NCI-H1092 (cell line): ENCODE measurements at places on chromosomes 11 and 22.

- no peak for DNase-seq
Observed at GRCh38 chr22:41831383-41831782, 1.5 kb upstream of the SREBF2 start.

- DNase-seq: peak; percentile 57
Observed at GRCh38 chr11:75867778-75868374, 52.9 kb downstream of the UVRAG start.

DNA sequence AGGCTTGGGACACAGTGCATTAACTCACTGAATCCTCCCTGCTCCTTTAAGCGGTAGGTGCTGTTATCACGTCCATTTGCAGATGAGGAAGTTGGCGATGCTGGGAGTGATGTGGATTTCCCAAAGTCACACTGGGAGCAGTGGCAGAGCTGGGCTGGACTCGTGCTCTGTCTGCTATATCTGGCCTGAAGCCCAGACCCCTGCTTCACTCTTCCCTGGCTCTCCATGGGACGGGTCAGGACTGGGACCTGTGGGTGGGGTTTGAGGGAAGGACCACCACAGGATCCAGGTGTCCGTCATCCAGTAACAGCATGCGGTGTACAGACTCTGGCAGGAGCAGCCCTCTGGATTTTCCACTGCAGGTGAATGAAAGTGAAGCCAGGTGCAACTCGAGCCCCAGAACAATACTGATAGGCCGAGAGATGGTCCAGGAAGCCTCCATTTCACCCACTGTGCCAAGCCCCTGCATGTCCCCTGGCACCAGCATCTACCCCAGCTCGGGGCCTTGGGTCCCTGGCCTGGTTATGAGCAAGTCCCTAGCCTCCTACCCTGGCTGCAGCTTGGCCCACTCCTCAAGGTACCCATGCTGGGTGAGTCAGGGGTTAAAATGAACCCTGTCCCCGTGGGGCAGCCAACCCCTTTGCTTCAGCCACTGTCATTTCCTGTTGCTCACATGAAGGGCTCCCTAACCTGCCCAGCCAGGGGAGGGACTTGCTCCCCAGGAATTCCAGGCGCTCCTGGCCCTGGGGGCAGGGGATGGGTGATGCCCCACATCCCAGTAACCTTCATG lies 4.2 kb downstream of the USP2 start:
- no peak for DNase-seq

DNA sequence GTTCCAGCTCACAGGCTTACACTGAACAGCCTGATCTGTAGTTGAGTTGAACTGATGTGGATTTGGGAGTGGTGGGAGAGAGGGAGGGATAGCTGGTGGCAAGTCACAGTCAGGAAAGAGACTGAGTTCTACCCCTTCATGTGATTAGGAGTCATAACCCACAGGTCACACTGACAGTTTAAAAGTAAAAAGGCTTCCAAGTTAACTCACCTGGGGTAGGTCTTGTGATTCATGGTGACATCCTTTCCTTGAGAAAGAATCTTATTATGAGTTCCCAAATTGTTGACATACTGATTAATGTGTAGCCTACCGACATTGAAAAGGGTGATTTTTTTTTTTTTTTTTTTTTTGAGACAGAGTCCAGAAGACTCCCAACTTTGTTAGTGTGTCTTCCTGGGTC lies 5.4 kb downstream of the IZUMO1R start:
- no peak for DNase-seq

DNA sequence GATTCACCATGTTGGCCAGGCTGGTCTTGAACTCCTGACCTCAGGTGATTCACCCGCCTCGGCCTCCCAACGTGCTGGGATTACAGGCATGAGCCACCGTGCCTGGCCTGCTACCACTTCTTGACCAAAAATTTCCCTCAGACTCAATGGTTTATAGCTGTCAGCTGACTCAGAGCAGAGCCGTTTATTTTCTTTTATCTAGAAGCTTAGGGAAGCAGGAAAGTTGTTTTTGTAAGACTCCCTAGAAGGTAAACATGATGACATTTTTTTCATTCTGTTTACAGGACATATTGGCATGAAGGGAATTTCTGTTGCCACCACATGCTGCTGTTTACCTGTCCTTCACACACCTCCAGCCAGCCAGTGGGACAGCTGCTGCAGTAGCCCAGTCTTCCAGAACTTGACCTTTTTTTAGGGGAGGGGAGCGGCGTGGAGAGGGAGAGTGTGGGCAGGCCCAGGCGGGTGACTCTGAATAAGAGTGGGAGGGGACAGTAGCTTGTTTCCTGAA lies 56.1 kb upstream of the PTPRJ start:
- no peak for DNase-seq

GRCh38 chr11:86592659-86593451 lies 79.6 kb downstream of the ME3 start:
- peak; percentile 66 for DNase-seq

DNA sequence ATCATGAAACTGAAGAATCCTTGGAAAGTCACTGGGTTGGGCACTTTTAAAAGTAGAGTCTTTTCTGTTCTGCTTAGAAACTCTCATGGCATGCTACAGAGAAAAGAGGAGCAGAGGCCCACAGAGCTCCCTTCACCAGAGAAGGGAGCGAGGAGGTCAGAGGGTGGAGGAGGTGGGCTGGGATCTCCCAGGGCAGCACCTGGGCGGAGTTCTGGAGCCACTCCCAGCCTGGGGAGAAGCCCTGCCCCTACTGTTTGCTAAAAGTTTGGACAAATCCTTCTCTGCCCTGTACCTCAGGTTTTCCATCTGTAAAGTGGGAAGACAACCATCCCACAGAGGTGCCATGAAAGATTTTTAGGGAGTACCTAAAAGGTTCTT lies 299.1 kb downstream of the KIRREL3 start:
- no peak for DNase-seq

GRCh38 chr11:119118946-119119345 lies 2.4 kb upstream of the HINFP start:
- DNase-seq: no peak

DNA sequence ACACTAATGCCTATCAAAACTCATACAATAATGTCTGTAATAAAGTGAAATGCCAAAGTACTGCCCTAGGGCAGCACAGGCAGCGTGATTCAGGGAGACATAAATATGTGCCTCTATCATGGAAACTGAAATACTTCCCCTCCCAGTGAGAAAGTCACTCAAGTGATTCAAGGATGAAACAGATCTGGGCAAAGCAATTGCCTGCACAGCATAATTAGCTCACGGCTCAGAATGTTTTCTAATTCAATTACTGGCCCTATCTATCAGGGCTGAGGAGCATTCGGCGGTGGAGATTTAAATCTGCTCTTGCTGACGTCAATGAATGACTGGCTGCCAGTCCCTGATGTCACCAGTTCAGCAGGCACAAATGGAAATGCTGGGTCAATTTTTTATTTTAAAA lies 27.7 kb upstream of the PPP2R1B start:
- DNase-seq: no peak

- no peak for DNase-seq
Observed at GRCh38 chr11:108726077-108726800, 61.4 kb downstream of the DDX10 start.

- DNase-seq: no peak
Observed at GRCh38 chr11:70433966-70434812, 35.9 kb downstream of the CTTN start.

DNA sequence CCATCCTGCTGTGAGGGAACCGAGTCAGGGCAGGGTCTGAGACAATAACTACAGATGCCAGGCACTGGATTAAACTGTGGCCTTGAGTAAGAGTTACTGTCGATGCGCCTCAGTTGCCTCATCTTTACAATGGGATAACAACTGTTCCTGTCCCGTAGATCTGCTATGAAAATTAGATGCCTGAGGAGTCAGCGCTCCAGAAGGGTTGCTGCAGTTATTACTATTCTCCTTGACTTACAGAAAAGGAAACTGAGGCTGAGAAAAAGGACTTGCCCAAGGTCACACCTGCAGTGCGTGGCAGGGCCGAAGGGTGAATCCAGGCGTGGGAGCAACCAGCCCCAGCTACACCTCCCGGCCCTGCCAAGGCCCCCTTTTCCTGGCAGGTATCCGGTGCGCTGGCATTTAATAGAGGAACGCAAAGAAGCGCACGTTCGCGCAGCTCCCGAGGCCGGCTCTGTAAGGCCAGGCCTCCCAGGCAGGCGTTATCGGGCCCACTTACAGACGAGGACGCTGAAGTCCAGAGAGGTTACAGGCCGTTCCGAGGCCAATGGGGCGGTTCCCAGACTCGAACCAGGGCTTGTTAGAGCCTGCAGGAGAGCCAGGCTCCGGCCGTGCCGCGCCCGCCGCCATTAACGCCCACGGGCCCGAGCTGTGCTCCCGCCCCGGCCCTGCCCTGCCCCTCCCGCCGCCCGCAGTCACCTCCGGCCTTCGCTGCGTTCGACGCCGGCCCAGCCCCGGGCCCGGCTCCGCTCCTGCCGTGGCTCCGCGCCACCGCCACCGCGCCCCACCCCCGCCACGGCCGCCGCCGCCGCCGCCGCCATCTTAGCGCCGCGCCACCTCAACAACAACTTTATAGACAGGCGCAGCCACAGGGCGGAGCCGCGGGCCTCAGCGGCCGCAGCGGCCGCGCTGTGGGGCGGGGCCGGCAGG lies at the start of gene C11orf68:
C11orf68 (minus strand) TSS at position 852 of the 930 bp plus-strand sequence; CDS start at position 821, 31 bp downstream.
- DNase-seq: peak; percentile 40

DNA sequence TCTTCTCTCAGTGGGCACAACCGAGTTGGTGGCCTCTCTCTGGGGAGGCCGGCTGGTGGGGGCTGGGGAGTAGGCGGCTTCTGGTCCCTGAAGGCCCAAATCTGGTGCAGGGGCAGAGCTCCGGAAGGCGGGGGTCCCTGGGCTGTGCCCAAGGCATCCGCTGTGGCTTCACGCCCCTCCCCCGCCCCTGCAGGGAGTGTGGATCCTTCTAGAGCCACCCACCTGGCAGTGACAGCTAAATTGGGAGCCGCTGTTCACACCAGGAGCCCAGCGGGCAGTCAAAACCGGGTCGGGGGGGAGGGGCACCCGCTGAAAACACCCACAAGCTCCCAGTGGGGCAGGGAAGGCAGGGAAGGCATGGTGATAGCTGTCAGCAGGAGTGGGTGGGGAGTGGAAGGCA lies 4.6 kb upstream of the RTN4R start:
- no peak for DNase-seq

- no peak for DNase-seq
Observed at GRCh38 chr11:2857276-2857675, 28.3 kb downstream of the CDKN1C start.

GRCh38 chr22:19848298-19849224 lies 6.1 kb downstream of the GNB1L start:
- no peak for DNase-seq

DNA sequence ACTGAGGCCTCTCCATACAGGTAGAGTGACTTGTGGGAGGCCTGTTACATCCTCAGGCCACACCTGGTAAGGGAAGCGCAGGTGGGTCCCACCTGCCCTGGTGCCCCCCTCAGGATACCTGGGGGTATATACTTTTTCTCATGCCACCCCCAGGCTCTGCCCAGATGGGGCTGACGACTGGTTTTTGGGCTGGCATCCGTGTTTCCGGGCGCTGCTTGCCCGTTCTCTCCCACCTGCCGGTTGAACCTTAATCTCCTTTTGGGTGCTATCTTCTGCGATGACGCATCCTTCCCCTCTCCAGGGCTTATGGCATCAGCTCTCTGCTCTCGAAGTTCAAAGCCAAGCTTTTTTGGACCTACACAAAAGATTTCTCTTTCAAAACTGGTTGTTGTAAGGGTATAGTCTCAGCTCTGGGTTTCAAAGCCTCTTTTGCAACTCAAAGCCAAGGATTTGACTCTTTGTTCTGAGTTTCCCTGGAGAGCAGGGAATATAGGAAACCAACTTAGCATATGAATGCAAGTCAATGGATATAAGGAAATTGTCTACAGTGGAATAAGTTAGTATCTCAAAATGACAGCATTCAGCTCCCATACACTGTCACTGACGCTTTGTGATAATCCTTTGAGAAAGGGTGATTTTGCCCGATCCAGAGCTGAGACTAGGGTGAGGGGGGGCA lies 8.6 kb upstream of the LRRC10B start:
- DNase-seq: no peak

DNA sequence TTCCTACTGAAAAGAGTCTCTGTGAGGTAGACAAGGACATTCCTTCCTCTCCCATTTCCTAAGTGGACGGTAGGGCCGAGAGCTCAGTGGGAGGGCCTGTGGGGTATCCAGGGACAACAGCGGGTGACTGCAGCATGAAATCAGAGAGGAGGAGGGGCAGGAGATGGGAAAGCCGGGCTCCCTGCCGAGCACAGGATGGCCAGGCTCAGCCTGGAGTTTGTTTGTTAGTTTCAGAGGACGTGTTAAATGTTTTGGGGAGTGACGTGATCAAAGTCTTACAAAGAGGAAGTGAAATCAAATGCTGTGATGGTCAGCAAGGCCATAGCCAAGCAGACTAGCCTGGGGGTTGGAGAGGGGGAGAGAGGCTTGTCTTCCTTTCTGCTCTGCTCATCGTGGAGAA lies 152.7 kb downstream of the ADAMTS15 start:
- no peak for DNase-seq

DNA sequence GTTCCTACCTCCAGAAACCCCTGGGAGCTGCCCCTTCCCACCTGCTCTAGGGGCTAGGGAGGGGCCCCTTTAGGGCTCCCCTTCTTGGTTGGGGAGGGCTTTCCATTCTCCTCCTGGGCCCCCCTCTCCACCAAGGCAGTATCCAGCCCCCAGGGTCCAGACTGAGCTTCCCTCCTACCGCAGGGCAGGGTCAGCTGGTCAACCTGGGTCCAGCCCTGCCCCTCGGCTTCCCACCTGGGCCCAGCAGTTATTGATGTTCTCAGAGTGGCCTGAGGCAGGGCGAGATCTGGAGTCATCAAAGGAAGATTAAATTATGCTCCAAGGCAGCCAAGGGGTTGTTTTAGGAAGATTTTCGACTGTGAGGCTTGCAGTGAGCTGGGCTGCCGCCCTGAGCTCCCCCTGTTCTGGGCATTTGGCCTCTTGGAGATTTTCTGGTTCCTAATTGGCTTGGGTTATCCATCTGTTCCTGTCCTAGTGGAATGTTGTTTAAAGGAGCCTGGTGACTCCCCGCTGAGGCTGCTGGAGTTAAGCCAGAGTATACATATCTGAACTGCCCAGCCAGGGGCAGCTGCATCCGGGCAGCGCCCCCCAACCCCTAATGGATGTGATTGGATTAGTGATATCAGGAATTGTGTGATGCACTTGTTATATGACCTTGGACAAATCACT lies 1.8 kb upstream of the SLC22A8 start:
- peak; percentile 33 for DNase-seq

GRCh38 chr11:42555190-42555589 lies 756.6 kb upstream of the API5 start:
- no peak for DNase-seq

DNA sequence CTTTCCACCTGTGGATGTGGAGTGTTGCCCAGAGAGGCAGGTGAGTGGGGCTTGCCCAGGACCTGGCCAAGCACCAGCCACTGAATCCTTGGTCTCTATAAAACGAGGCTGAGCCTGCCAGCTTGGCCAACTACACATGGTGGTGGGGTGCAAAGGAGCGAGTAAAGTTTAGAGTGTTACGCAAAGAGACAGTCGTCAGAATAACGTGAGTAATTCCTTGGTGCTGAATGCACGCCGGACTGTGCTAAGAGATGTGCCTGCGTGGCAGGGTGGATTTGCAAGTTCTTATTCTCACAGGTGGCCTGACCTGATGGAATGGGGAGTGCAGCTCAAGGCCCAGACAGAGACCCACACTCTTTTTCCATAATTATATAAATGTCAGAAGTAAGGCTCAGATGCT lies 88.6 kb upstream of the B3GAT1 start:
- no peak for DNase-seq
